NCI-H2107 (cell line): ENCODE measurements at places on chromosomes 6 and 20.

DNA sequence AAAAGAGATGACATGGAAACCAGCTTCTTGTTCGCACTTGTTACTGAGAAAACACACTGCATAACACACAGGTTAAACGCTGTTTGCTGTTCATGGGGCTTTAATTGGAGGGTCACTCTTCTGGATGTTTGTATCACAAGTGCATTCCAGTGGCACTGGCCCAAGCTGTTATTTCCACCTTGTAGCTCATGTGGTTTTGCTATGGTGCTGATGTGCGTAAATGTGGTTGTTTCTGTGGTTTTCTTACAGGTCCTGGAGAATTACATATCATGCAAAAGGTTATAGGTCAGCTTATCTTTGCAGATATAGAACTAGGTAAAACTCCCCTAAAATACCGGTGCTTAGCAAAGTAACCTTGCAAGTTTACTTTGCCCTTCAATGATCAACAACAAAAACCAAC, 89.3 kb upstream of the AHI1 start:
- DNase-seq = no peak

GRCh38 chr20:43824309-43825050, 90.2 kb upstream of the TOX2 start:
- no peak for DNase-seq

GRCh38 chr6:142184307-142184706, 37.2 kb downstream of the VTA1 start:
- DNase-seq = no peak

DNA sequence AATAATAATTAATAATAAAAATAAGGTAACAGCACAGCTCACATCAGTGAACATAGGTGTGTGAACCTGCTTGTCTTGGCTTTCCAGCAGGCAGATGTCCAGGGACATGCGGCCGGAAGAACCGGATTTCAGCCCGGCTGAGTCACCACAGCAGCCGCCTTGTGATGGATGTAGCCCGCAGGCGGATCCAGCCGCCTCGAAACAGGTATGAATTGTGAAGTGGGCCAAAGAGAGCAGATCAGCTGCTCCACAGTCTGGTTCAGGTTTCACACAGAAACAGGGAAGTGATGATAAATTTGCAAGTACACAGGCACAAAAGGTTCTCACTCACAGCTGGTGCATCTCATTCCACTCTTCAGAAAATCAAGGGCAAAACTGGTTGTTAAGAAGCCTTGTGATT, 55.1 kb downstream of the ID4 start:
- DNase-seq = peak; percentile 62

- no peak for DNase-seq
Measured at GRCh38 chr6:154661768-154662167, 71.4 kb upstream of the SCAF8 start.

- no peak for DNase-seq
Measured at GRCh38 chr6:154598399-154598798, 87.9 kb upstream of the CNKSR3 start.

DNA sequence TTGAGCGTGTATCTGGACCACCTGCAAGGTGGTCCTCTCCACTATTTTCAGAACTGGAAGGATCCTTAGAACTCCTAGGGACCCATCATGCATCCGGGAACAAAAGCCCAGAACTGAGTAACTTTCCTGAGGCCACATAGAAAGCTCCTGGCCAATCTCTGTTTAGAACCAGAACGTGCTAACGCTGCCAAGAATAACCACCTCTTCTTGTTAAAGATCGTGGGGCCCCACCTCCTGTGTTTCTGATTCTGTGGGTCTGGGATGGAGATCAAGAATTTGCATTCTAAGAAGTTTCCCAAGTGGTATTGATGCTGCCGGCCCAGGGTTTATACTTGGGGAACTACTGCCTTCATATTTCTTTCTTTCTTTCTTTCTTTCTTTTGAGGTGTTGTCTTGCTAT, 13.3 kb downstream of the CD40 start:
- no peak for DNase-seq

DNA sequence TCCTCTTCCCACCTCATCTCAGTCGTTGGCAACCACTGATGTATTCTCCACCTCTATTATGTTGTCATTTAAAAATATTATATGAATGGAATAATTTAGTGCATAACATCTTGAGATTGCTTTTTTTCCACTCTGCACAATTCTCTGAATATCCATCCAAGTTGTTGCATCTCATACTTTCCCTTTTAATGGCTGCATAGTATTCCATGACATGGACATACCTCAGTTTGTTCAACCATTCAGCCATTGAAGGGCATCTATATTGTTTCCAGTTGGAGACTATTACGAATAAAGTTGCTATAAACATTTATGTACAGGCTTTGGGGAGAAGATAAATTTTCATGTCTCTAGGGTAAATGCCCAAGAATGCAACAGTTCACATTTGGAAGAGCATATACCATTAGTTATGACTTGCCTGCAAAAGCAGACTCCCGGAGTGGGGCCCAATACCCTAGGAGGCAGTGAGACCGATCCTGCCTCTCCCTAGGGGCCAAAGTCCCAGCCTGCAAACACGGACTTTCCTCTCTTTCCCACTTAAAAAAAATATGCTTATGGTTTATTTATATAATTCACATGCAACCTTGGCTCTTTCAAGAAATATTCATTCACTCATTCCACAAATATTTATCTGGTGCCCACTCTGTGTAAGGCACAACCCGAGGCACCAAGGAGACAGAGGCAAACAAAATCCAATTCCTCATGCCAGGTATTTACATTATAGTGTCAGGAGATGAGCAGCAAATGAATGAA, 227.0 kb upstream of the PMEPA1 start:
- DNase-seq = no peak

GRCh38 chr20:10622657-10623418, 51.0 kb downstream of the JAG1 start:
- DNase-seq = no peak

DNA sequence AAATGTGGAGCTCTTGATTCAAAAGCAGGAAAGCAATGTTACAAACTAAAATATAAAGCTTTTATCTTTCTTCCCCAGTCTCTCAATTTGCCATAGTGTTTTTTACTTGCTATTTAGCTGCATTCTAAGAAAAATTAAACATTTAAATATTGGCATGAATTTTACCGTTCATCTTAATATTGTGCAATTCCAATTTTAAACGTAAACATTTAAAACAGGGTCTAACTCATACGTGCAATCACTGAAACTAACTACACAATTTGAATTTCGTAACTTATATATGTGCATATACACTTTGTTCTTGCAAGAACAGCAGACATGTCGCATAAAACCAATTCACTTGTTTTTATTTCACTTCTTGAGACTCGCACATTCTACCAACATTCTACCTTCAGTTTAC, 280.8 kb upstream of the QKI start:
- no peak for DNase-seq

- no peak for DNase-seq
Measured at GRCh38 chr20:33732166-33732970, 572 bp downstream of the ZNF341 start.

GRCh38 chr20:2709205-2709981, 16.8 kb downstream of the EBF4 start:
- no peak for DNase-seq

DNA sequence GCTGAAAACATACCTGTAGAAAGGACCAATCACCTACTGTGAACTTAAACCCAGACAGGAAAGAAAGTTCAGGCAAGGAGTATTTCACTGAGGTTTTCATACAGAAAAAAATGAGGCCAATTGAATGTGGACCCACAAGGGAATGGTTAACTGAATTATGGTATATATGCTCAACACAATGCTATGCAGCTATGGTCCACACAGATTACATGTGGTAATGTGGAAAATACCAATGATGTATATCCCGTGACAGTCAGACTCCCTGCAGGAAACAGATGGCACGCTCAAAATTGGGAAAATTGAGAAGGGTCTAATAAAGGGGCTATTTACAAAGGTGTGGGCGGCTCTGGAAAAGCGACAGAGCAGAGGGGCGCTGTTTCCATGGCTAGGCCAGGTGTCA, 47.1 kb upstream of the PIM1 start:
- DNase-seq = no peak

DNA sequence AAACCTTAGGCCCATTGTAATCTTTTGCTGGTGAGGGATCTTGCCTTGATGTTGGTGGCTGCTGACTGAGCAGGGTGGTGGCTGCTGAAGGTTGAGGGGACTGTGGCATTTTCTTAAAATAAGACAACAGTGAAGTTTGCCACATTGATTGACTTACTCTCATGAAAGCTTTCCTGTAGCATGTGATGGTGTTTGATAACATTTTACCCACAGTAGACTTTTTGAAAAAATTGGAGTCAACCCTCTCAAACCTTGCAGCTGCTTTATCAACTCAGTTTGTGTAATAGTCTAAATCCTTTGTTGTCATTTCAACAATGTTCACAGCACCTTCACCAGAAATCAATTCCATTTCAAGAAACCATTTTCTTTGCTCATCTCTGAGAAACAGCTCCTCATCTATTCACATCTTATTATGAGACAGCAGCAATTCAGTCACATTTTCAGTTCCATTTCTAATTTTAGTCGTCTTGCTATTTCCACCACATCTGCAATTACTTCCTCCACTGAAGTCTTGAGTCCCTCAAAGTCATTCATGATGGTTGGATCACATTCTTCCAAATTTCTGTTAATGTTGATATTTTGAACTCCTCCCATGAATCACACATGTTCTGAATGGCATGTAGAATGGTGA, 37.2 kb downstream of the CST9L start:
- no peak for DNase-seq

GRCh38 chr6:1212919-1213318, 99.0 kb upstream of the FOXQ1 start:
- DNase-seq = no peak

DNA sequence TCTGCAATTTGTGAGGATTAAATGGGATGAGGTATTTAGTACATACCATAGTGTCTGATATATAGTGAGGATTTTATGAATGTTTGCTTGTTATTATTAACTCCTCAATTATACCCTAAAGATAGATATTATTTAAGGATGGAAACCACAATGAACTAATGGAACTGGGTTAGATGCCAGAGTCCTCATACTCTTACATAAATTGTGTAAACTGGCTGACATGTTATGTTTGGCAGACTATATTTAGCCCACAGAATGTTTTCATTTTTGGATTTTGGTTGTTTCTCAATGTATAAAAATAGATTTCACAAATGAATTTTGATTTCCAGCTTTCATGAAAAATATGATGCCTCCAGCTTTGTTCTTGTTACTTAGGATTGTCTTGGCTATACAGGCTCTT, 37.6 kb downstream of the HTR1B start:
- DNase-seq = no peak

DNA sequence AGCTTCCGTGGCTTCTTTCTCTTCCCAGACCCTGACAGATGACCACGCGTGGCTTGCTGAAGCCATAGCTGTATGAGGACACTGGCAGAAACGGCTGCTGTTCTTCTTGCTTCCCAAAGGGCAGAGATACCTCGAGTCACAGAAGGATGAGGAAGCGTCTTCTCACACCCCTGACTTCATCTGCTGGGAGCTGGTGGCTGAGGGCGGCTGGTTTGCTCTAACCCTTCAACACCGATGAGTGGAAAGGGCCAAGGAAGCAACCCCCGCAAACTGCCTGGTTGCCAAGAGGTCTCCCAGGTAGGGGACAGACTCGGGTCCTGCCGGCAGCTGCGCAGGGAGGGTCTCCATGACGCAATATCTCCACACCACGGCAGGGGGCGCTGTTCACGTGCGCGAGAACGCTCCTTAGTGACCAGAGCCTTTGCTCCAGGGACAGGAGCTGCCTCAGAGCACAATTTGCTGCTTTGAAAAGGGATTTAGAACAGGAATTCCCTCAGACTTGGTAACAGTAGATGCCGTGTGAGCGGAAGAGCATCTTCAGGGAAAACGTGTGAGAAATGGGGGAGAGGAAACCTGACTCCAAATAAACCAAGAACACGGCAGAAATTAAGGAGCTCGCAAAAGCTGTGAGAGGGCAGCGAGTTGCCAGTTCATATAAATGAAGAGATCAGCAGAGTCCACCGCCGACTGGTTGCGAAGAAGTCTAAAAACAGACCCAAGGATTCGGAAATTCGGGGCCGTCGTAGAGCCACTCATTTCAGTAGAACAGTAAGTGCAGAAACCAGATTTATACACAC, 80.2 kb downstream of the ERMARD start:
- DNase-seq = peak; percentile 53

GRCh38 chr6:44667226-44667625, 279.7 kb downstream of the CDC5L start:
- no peak for DNase-seq

GRCh38 chr6:16700202-16700915, 60.9 kb downstream of the ATXN1 start:
- DNase-seq = no peak

DNA sequence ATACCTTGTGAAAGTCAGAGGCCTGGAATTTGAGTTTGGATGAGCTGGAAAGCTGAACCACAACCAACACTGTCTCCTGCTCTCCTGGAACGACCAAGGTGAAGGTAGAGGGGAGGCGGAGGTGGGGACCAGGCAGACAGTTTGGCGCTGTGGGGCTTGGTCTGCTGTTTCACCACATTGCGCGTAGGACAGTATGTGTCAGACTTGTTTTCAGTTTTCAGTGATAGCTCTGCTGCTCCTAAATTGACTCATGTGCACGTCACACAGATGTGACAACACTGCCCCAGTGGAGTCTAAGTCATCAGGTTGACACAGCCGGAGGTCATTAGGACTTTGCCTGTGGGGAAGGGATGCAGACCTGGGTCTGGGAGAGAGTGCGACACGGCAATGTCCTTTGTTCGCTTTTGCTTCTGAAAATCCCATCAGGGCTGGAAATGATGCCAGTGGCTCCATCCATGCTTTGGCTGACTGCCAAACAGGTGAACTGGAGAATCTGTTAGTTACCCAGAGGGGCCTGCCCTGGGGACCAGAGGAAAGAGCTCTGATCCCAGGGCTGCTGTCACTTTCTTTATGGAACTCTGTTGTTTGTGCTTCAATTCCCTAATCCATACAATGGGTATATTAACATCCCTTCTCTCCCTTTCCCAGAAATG, 255.5 kb downstream of the CDC5L start:
- DNase-seq = no peak

DNA sequence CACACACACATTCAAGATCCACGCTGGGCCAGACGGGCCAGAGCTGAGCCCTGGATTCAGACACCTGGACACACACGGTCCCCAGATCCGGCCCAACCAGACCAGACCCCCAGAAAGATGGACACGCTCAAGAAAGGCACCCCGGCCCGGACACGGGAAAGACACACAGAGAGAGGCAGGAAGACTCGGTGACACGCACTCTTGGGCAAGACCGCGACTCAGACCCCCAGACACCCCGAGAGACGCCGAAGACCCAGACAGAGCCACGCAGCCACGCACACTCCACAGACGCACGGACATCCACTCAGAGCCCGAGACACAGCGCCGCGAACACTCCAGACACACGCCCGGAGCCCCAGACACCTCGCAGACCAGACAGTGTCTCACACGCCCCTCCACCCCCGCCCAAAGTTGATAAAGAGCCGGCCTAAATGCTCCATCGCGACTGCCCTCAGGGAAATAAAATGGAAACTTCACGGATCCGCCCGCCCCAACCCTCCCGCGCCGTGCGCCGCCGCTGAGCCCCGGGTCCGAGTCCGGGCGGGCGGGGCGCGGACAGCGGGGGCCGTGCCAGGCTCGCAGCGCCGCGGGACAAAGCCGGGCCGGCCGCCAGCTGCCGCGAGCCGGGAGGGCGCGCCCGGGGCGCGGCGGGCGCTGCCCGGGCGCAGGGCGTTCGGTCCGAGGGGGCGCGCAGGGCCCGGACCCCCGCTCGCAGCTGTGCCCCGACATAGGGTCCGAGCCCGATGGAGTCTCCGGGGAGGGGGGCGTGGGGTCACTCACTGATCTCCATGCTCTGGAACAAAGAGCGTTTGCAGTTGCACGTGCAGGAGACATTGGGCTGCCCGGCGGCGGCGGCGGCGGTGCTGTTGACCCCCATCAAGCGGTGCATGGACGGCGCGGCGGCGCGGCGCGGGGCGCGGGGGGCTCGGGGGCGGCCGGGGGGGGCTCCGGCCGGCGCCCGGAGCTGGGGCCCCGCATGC, 831 bp downstream of the PMEPA1 start:
- no peak for DNase-seq
